BE2C (cell line): ENCODE measurements at places on chromosomes 16 and 17.

GRCh38 chr17:71467719-71468118 is 653.1 kb upstream of the SOX9 start:
- DNase-seq = no peak

GRCh38 chr17:48720266-48721008 is 1.9 kb downstream of the PRAC1 start:
- no peak for DNase-seq

DNA sequence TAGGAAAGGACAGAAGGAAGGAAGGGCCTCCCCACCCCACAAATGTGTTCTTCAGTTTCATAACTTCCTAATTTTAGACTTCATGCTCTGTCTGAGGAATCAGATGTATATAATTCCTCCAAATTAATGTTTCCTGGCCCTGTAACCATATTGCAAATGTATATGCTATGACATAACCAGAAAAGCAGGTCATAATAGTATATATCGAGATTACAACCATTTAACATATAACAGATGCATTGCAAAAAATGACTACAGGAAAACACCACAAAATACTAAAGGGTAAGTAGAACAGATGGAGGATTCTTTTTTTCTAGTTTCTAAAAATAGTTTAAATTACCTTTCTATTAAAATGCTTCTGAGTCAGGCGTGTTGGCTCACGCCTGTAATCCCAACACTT is 3.1 kb upstream of the EXOC7 start:
- DNase-seq = no peak

- DNase-seq = no peak
These were observed 128.8 kb downstream of the HS3ST2 start for GRCh38 chr16:22942811-22943210.

- no peak for DNase-seq
These were observed 1.6 kb upstream of the DECR2 start for GRCh38 chr16:400061-400591.

GRCh38 chr16:71846431-71846830 is 655 bp downstream of the ATXN1L start:
- no peak for DNase-seq

DNA sequence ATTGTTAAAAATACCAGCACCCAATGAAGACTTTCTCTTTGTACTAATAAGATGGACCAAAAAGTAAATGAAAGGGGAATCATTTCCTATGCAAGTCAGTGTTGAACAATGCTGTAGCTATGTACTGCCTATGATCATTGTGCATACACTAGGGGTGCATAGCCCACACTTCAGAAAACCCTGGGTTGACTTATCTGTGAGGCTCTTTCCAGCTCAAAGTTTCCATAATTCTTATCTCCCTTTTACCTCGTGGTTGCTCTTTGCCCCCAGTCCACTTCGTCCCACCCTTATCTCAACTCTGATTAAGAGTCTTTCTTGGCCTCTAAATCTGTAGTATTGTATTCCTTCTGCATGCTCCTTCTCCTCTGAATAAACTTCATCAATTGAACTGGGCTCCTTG is 336.8 kb downstream of the SHISA9 start:
- no peak for DNase-seq

GRCh38 chr16:88440111-88440510 is 13.0 kb upstream of the ZFPM1 start:
- no peak for DNase-seq

GRCh38 chr16:71555230-71555891 is 21.5 kb downstream of the TAT start:
- DNase-seq = no peak

- DNase-seq = no peak
These were observed 38.9 kb upstream of the CMIP start for GRCh38 chr16:81405702-81406113.

- no peak for DNase-seq
These were observed 10.2 kb upstream of the EIF1 start for GRCh38 chr17:41678411-41678906.

DNA sequence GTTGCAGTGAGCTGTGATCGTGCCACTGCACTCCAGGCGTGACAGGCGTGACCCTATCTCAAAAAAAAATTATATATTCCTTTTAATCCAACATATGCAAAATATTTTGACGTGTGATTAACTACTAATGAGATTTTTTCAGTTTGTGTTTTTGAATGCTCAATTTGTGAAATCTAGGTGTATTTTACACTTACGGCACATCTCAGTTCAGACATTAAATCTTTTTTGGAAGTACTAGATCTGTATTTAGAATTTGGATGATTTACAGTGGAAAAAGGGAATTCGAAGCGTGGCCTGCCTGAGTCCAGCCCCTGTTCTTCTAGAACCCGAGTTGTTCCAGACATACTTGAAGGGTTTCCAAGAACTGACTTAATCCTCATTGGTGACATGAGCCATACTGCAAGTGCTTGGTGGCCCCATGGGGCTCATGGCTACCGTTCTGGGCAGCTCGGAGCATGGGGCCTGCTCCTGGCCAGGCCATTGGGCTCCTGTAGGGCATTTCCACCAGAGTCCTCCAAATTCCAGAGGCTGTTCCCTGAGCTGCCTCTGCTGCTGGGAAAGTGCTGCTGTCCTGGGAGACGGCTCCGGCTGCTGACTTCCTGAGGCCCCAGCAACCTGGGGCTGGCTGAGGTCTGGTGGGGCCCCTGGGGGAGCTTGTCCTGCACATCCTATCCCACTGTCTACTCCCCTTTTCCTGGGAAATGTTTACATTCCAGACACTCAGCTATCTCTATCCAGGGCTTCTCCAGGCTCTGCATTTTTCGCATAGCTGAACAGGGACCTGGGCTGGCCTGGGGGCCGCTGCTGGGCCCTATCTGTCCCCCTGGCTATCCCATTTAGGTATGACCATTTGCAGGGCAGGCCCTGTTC is 27.2 kb downstream of the LLGL2 start:
- no peak for DNase-seq
